ENCODE measurements at places on chromosomes 6 and 20. TPM values are rescaled to one million over a fixed set of nuclear protein-coding genes. Genes with fewer than 3 reads are reported as not detected.

GRCh38 chr6:133966654-133967329, 13.8 kb downstream of the TBPL1 start:
- H3K27me3 ChIP-seq = no peaks in the 10 kb centered on the region
- peaks cover 16% of the 10 kb centered on the region for H3K4me1 ChIP-seq
- no peak overlapping the region for H3K4me3 ChIP-seq
- DNase-seq = no peak
- no peak overlapping the region for H3K27ac ChIP-seq
- H3K36me3 ChIP-seq = no peaks in the 10 kb centered on the region

GRCh38 chr6:119979862-119980261, 630.3 kb upstream of the MAN1A1 start:
- H3K36me3 ChIP-seq = no peaks in the 10 kb centered on the region
- H3K27me3 ChIP-seq = no peaks in the 10 kb centered on the region
- no peaks in the 10 kb centered on the region for H3K4me1 ChIP-seq
- no peak overlapping the region for H3K27ac ChIP-seq
- no peak overlapping the region for H3K4me3 ChIP-seq

DNA sequence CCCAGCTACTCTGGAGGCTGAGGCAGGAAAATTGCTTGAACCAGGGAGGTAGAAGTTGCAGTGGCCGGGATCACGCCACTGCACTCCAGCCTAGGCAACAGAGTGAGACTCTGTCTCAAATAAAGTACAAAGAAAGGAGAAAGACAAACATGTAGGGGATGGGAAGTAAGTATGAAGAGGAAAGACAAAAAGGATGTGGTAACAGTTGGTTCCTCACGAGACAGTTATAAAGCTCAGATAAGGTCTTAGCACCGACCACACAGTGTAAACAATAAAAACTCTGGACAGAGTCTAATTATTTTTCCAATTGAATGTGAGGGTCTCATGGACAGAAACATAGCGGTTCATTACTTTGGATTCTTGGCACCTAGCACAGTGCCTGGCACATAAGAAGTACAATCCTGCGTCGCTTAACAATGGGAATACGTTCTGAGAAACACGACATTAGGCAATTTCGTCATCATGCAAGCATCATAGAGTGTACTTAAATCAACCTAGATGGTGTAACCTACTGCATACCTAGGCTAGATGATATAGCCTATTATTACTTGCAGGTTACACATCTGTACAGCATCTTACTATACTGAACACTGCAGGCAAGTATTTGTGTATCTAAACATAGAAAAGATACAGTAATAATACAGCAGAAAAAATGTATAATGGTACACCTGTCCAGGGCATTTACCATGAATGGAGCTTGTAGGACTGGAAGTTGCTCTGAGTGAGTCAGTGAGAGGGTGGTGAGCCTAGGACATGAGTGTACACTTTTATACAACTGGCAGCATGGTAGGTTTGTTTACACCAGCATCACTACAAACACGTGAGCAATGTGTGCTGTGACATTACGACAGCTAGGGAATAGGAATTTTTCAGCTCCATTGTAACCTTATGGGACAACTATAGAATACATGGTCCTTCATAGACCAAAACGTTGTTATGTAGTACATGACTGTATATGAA, 38.2 kb downstream of the MBOAT1 start:
- no peak overlapping the region for H3K4me3 ChIP-seq
- no peak for DNase-seq
- H3K36me3 ChIP-seq = no peaks in the 10 kb centered on the region
- H3K27ac ChIP-seq = peak overlapping the region; percentile 87
- no peaks in the 10 kb centered on the region for H3K4me1 ChIP-seq
- no peaks in the 10 kb centered on the region for H3K27me3 ChIP-seq

- H3K36me3 ChIP-seq = no peaks in the 10 kb centered on the region
- no peaks in the 10 kb centered on the region for H3K27me3 ChIP-seq
- no peaks in the 10 kb centered on the region for H3K4me1 ChIP-seq
- no peak for DNase-seq
- H3K27ac ChIP-seq = no peak overlapping the region
These were observed 33.5 kb downstream of the TPBG start for GRCh38 chr6:82396964-82397751.

Gene ADAM33
- 15.4 TPM for total RNA-seq

GRCh38 chr6:84043555-84043954, 10.0 kb downstream of the MRAP2 start:
- no peak overlapping the region for H3K27ac ChIP-seq
- no peaks in the 10 kb centered on the region for H3K36me3 ChIP-seq
- DNase-seq = no peak
- H3K27me3 ChIP-seq = no peaks in the 10 kb centered on the region

DNA sequence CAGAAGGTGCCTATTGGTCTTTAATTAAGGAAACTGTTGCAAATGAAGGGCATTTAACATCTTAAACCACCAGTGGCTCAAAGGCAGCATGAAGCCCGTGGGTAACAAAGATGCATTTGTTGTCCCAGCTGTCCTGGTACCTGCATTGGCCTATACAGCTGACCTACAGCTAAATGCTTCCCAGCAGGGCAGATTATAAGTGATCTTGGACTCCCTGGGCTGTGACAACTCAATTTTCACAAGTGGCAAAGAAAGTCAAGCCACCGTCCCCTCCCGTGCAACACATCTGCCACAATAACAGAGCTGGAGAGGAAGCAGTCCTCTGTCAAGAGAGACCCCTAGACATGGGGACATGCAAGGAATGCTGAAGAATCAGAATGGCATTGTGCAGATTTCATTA, 31.5 kb upstream of the EDN3 start:
- no peaks in the 10 kb centered on the region for H3K27me3 ChIP-seq
- DNase-seq = no peak
- H3K4me3 ChIP-seq = no peak overlapping the region
- no peaks in the 10 kb centered on the region for H3K4me1 ChIP-seq

Gene DNAH8
- total RNA-seq = 0.03 TPM

DNA sequence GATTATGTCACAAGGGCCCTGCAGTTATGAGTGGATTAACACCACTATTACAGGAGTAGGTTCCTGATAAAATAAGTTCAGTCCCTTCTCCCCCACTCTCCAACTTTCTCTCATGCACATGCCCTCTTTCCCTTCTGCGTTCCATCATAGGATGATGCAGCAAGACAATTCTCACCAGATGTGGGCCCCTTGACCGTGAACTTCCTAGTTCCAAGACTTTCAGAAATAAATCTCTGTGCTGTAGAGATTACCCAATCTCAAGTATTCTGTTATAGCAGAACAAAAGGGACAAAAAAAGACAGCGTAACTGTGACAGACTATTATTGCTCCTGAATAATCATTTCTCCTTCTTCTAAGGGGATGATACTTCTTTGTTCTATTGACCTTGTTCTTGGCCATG, 33.8 kb upstream of the TMEM244 start:
- H3K4me3 ChIP-seq = no peak overlapping the region
- no peaks in the 10 kb centered on the region for H3K4me1 ChIP-seq
- DNase-seq = no peak
- H3K27ac ChIP-seq = no peak overlapping the region

DNA sequence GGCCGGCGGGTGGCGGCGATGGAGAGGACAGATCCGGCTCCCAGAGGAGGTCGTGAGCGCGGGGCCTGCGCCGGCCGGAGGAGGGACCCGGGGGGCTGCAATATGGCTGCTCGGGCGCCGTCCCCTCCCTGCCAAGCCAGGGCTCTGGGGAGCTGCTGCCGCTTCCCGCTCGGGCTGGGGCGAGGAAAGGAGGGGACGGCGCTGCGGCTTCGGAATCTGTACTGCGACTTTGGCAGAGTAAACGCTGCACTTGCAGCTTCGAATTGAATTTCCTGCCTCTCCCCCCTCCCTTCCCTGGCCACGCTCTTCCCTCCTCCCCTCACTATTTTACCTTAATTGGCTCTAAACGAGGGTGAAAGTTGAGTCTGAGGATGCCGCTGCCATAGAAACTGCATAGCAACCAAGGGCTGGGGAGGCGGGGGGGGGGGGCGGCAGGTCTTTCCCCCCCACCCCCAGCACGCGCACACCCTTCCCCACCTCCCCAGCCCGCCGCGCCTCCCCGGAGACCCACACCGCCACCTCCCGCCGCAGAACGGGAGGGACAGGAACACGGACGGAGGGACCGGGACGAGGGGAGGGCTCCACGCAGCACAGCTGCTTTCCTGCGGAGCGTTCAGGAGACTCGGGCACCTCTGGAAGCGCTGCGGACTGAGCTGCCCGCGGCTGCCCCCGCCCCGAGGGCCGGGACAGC, 93.9 kb downstream of the RNASET2 start:
- H3K36me3 ChIP-seq = no peaks in the 10 kb centered on the region
- H3K27me3 ChIP-seq = peaks cover 29% of the 10 kb centered on the region
- DNase-seq = no peak
- peak overlapping the region; percentile 37 for H3K4me3 ChIP-seq
- peaks cover 16% of the 10 kb centered on the region for H3K4me1 ChIP-seq

Gene TTBK1
- total RNA-seq = 0.26 TPM
